ENCODE measurements at places on chromosomes 6 and 20. TPM values are rescaled to one million over a fixed set of nuclear protein-coding genes. Genes with fewer than 3 reads are reported as not detected.

The POU5F1 gene
- total RNA-seq, result not detected

The SYCP2 gene
- total RNA-seq, result 1.8 TPM

GRCh38 chr6:134063966-134064445 is 11.6 kb upstream of the SLC2A12 start:
- H3K36me3 ChIP-seq, result no peaks in the 10 kb centered on the region
- no peaks in the 10 kb centered on the region for H3K27me3 ChIP-seq
- peaks cover 24% of the 10 kb centered on the region for H3K4me1 ChIP-seq
- H3K4me3 ChIP-seq, result no peak overlapping the region
- no peak overlapping the region for H3K27ac ChIP-seq

DNA sequence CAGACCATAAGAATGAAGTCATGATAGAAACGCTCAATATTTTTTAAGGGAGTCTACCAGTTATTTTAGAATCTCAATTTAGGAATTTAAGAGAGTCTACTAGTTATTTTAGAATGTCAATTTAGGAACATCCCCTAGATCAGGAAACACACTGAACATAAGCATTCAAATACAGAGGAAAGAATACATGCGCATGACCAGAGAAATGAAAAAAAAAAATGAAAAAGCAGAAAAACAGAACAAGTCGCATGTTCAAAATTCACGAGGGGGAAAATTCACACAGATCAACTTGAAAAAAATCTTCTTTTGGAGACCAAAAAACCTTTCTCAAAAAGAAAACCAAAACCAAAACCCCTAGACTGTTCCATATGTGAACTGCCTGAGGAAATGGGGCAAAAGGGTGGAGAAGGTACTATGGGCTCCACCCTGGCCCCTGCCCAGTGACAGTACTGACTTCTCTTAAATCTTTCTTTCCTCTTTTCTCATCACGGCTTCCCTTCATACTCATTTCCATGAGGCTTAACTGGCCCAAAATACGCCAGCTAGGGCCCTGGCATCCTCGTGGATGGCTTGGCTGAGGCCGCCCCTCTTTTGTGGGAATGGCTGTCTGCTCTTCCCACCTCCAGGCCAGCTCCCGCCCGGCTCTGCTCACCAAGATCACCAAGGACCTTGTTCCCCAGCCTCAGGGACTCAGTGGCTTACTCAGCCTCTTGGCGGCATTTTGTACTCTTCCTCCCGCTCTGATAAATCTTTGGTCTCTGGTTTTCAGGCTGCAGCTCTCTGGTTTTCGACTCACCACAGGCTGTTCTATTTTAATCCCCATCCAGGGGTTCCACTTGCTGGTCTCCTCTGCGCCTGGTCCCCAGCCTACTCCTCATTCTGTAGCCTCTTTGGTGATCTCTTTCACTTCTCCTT is 11.2 kb downstream of the ZBTB2 start:
- H3K27me3 ChIP-seq, result no peaks in the 10 kb centered on the region
- peaks cover 2% of the 10 kb centered on the region for H3K4me1 ChIP-seq
- no peak for DNase-seq
- H3K27ac ChIP-seq, result no peak overlapping the region
- H3K4me3 ChIP-seq, result no peak overlapping the region

GRCh38 chr6:43725643-43726580 is 38.3 kb upstream of the MRPS18A start:
- peaks cover 30% of the 10 kb centered on the region for H3K4me1 ChIP-seq
- H3K27ac ChIP-seq, result no peak overlapping the region
- no peak overlapping the region for H3K4me3 ChIP-seq
- no peak for DNase-seq

Data from PC-3 (cell line).